ENCODE measurements at places on chromosomes 13 and 19.
A peak's percentile ranks its signal among the peaks of the same experiment; 100 is the strongest.

DNA sequence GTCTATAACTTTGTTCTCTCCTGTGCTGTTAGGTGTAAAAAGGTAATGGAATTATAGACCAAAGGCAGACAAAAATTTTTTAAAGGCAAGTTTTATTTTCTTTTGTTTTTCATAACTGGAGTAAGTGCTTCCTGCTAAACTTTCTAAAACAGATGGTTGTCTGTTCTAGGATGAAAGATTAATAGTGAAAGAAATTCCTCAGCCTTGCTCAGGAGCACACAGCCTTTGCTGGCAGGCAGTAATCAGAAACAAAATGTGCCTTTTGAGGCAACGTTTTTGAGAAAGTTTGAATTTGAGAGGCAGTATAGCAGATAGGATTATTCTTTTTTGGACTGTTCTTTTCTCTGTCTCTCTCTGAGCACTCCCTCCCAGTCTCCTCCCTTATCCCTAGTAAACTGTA is 2749.5 kb downstream of the PCDH9 start:
- no peak for DNase-seq

DNA sequence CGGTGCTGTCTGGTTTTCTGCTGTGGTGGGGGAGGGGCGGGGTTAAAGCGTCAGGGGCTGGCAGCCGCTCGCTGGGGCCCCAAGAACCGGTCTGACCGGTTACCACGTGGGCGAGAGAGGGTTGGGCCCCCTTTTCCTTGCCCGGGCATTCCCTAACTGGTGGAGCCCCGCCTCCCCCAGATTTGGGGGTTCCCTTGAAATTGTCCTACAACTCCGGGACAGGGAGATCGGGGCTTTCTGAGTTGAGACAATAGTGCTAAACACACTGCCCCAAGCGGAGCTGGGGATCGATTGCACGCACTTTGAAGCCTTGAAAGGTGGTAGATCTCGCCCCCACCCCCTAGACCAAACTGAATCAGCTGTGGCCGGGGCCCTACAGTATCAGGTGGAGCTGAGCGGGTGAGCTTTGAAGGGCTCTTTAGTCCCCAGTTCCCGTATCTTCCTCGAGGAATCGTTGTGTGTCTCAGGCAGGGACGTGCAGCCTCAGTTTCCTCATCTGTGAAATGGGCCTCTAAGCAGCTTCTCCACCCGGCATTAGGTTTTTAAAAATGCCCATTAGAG is 4.8 kb downstream of the IER2 start:
- peak; percentile 38 for DNase-seq

DNA sequence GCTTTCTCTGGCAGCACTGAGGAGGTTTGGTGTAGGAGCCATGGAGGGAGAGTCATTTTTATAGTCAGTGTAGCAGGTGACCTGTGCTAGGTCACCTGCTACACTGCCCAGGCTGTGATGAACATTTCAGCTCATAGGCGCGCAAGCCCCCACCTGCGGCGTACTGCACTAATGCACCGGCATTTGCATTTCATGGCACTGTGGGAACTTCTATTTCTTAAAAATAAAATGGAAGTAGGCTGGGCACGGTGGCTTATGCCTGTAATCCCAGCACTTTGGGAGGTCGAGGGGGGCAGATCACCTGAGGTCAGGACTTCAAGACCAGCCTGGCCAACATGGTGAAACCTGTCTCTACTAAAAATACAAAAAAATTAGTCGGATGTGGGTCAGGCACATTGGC is 101.0 kb downstream of the SLC7A1 start:
- DNase-seq, result no peak

- DNase-seq, result no peak
These were observed 1.5 kb downstream of the ABHD17A start for GRCh38 chr19:1883784-1884183.

- no peak for DNase-seq
These were observed 4.6 kb downstream of the IGFL4 start for GRCh38 chr19:46035986-46036743.

DNA sequence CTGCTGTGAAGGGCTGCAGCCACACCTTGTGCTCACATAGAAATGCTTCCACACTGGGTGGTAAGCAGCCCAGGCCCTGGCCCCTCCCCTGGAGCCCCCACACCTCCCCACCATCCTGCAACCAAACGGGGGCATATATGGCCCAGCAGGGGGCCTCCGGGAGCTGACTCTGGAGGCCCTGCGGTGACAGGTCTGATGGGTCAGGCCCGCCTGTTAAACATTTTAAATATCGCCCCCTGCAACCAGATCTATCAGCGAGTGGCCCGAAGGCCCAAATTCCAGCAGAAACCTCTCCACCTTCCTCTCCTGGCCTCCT is 48.0 kb upstream of the KATNAL1 start:
- no peak for DNase-seq

DNA sequence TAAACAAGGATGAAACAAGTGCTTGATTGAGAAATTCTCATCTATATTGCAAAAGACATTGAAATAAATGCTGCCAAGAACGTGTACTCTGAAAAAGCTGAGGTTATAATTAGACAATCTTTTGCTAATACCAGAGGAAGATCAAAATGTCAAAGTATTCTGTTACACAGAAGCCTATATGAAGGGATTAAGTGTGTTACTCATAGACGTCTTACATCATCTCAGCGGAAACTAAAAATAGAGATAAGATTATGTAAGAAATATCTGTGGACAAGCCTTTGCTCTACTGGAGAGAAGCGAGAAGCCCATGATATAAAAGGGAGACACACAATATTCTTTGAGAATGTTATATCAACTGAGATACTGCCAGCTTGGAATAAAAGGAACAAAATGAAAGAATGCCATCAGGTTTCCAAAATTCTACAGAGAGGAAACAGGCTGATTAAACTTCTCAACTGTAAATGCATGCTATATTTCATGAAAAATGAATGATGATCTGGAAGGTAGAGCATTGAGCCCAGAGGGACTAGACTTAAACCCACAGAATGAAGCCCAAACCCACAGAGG is 699.0 kb downstream of the GPC5 start:
- DNase-seq, result no peak

- DNase-seq, result no peak
These were observed 8.3 kb downstream of the ARHGEF18 start for GRCh38 chr19:7356899-7357627.

DNA sequence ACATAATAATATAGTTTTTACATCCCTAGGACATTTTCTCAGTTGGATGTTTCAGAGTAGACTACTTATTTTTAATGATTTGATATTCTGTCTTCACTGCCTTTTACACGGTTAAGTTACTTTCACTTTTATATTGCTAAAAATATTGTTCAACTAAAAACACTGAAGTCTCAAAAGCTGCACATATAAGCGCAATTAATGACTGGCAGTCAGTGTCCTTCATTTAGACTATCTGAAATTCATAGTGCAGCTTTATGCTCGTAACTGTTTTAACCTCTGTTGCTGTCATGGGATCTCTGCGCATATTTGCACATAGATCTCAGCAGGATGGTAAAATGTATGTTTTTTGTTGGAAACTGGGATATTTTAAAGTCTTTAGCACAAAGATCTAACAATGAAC is 864.3 kb downstream of the SLITRK6 start:
- no peak for DNase-seq

DNA sequence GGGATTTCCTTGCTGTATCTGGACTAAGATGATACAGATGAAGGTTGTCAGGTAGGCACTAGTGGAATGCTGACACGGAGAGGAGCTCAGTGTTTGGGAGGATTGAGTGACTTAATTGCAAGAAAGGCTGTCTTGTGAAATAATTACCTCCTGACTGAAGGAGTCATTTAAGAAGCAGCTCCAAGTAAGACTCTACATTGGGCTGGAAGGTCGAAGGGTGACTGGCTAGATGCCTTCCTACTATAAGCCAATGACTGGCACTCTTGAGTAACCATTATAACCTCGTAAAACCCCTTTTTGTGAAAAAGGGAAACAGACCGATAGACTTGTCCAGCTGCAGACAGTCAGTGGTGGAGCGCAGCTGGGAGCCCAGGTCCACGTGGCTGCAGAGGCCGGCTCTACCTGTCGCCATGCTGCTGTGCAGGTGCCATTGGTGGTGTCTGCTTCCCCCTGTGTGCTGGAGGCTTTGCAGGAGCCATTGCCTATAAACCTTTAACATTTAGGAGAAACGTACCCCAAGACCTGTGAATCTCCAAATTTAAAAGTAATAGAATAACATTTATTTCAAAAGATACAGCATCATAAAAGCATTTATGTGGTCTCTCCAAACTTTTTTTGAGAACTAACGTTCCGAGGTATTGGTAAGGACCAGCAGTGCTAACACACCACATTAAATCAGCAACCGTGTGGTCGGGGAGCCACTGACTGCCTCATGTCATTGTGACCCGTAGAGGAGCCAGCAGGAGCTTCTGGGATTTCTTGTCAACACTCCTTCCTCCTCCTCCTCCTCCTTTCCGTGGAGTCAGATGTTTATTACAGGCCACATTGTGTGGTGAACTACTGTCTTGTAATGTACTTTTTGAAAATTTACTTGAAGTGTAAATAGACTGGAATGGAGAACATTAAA is 80.4 kb upstream of the TEX29 start:
- no peak for DNase-seq

- DNase-seq, result no peak
These were observed 147.5 kb downstream of the VWA8 start for GRCh38 chr13:41813426-41813825.

DNA sequence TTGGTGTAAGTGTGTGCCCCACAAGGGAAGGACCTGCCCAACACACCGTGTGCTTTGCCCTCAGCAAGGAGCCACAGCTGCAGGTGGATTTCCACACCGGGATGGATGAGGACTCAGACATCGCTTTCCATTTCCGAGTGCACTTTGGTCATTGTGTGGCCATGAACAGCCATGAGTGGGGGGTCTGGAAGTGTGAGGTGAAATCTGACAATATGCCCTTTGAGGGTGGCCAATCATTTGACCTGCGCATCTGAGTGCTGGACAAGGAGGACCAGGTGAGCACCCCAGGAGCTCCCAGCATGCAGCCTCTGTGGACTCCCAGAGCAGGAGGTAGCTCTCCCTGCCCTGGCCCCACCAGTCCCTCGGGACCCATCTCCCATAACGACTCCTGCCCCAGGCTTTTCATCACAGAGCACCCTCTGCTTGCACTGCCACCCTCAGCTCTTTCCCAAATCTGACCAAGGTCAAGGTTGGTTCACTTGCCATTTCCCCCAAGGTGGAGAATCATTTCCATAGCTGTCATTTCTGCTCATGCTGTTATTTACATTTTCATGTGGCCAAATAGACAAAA is 13.2 kb upstream of the EID2 start:
- no peak for DNase-seq

DNA sequence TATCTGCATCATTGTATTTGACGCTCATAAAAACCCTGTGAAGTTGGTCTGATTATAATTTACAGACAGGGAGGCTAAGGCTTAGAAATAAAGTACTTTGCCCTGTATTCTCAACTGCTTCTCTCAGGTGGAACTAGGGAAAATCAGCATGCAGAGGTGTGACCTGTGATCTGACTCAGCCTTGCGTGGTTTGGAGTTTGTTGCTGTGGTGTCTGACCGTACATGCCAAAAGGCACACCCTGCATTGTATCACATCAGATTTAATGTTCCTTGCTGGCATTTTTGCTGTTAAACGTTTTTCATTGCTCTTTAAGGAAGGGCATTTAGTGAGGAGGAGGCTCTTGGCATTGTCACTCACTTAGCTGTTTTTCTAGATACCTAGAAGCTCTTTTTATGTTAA is 58.8 kb upstream of the C1QTNF9B start:
- DNase-seq, result no peak

GRCh38 chr19:6234527-6234926 is 45.2 kb downstream of the MLLT1 start:
- DNase-seq, result no peak

GRCh38 chr19:7440188-7440975 is 48.5 kb downstream of the PEX11G start:
- no peak for DNase-seq

- no peak for DNase-seq
These were observed 3.5 kb upstream of the CGB7 start for GRCh38 chr19:49061000-49061399.

GRCh38 chr13:91721413-91721812 is 323.0 kb downstream of the GPC5 start:
- no peak for DNase-seq

- DNase-seq, result no peak
These were observed 18.4 kb upstream of the CBY2 start for GRCh38 chr13:45683701-45684100.

DNA sequence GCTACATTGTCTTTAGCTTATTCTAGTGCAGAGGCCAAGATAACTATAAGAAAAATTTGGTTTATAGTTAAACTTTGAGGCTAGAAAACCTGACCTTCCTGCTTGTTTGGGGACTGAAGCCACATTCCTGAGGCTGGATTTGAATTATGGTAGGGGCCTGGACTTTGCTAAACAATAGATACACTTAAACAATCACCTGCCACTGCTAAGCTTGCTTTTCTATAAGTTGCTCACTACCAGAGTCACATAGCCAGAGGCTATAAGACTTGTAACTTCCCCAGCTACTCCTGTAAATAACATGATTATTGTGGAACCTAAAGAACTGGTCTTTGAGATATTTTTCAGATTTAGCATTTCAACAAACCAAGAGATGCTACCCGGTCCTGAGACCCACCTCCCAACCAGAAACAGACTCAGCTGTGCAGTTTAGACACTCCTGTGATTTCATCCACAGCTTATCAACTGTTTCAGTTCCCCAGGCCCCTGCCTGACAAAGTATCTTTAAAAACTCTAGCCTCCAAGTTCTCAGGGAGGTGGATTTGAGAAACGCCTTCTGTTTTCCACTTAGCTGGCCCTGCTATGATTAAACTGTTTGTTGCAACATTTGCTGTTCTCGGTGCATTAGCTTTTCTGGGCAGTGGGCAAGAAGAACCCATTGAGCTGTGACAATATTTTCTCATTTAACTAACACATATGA is 77.7 kb downstream of the MIPEP start:
- DNase-seq, result no peak

DNA sequence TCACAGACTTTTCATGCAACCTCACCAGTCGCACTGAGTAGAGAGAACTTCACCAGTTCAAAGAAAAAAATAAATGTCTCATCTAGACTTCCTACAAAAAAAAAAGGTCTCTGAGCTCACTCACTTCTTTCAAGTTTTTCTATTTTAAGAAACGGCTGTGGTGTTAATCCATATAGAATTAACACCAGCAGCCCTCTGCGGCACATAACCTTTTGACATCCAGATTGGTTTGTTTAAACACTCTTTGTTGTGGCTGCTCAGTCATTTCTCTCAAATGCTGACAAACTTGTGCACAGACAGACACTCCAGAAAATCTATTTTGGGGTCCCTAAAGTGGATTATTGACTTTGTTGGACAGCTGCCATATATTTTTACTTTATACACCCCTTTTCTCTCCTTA is 874.9 kb downstream of the EFNB2 start:
- DNase-seq, result no peak

GRCh38 chr19:4114181-4114580 is 9.7 kb downstream of the MAP2K2 start:
- no peak for DNase-seq

- DNase-seq, result no peak
These were observed 90.0 kb upstream of the SERP2 start for GRCh38 chr13:44283600-44283999.

DNA sequence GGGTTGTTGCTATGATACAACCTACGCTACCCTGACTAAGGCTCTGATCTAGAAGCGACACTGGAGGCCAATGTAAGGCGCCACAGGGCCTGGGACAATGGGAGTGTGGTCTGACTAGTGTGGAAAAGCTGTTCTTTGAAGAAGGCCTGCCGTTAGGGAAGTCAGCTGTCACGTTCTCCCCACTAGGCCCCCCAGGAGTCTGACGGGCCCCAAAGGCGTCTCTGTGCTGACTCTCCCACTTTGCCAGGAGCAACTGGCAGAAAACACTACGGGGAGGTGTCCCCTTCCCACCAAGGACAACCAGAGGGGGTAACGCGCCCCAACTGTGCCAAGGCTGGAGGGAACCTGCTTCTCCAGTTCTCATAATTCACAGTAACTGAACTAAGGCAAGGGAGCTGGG is 25.3 kb upstream of the EIF3G start:
- DNase-seq, result no peak

All from activated T-helper 1 cell treated with anti-CD3 and anti-CD28 coated beads, Interleukin-2, amount 50 U/mL, for 16 hours (primary cell).